COLO829 (cell line): ENCODE measurements at places on chromosomes 7 and 10.

DNA sequence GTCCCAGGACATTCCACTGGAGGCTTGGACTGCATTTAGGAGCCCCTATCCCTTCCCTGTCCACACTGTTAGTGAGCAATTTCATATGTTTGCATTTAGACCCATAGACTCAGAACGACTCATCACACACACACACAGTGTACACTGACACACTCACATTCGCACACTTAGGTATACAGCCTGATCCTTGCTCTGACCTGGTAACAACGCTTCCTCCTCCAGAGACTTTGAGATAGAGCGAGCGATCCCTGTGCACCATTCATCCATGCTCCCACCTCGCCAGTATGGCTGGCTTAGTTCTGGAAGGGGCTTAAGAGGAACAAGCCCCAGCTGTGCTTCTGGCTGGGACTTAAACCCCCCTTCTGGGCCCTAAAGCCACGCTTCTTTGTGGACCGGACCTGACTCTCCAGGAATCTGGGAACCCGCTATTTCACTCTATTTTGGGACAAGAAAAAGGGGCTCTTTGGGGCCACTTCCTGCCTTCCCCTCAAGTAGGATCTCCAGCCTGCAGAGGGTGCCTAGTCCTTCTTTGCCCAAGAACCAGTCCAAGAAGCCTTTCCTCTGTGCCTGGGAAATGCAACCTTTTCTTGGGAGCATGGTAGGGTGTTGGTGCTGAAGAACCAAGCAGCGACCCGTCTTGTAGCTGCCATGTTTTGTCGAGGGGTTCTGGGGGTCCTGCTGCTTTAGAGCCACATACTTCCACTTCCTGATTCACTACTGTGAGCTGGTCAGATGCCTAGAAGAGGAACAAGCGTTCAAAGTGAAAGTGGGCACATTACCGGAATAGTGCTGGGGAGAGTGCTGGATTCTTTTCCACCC, 1.1 kb upstream of the HOXA13 start:
- no peak for DNase-seq

- no peak for DNase-seq
These were observed 140.7 kb downstream of the RGS10 start for GRCh38 chr10:119401671-119402395.

DNA sequence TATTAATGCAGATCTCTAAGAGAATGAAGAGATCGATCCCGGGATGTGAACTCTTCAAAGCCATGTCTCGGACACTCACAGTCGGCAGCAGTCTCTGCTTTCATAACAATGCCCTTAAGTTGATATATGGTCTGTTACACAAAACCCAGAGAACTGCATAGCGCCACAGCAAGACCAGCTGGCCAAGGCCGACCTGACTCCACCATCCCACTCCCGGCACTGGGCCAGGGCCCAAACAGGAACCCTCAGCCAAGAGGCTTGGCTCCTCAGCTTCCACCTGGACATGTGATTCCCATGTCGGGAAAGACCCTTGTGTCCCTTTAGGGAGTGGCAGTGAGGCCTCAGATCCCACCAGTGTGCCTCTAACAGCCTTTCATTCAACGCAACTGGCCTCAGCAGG, 106.6 kb upstream of the RNF32 start:
- no peak for DNase-seq

DNA sequence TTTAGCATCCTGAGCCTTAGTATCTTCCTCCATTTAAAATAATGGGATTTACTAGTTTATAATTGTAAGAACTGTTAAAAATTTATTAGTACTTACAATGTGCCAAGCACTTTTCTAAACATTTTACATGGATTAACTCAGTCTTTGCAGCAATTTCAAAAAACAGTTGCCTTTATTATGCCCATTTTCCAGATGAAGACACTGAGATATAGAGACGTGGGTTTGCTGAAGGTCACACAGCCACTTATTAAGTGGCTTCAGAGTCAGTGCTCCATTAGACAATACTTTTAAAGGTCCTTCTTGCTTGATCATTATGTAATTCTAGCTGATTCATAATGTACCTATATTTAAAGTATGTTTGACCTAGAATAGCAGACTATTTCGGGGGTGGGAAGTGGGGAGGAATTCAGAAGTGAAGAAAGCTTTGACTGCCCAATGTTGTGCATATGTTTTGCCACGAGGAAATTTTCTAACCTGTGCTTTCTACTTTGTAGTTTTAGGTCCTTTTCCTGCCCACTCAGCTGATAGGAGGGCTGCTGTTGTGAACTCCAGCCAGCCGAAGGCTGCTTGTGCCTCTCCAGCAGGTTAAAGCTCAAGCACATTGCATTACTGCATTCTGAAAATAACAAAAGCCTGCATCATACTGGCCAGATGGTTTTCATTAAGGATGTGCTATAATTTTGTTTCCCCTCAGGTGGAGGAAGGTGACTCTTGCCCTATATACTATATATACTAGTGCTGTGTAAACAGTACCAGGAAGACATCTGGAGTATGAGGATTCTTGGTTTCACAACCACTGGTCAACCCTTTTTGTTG, 4.3 kb downstream of the PLEKHA8 start:
- no peak for DNase-seq

GRCh38 chr10:49282306-49282705, 16.7 kb upstream of the C10orf71 start:
- DNase-seq = no peak

- no peak for DNase-seq
These were observed 10.6 kb downstream of the ZYX start for GRCh38 chr7:143391462-143392404.

- no peak for DNase-seq
These were observed 4.7 kb downstream of the AFAP1L2 start for GRCh38 chr10:114399576-114399975.

- no peak for DNase-seq
These were observed 95.7 kb upstream of the SVIL start for GRCh38 chr10:29730458-29730857.

GRCh38 chr10:17407047-17407446, 47.3 kb downstream of the ST8SIA6 start:
- no peak for DNase-seq

DNA sequence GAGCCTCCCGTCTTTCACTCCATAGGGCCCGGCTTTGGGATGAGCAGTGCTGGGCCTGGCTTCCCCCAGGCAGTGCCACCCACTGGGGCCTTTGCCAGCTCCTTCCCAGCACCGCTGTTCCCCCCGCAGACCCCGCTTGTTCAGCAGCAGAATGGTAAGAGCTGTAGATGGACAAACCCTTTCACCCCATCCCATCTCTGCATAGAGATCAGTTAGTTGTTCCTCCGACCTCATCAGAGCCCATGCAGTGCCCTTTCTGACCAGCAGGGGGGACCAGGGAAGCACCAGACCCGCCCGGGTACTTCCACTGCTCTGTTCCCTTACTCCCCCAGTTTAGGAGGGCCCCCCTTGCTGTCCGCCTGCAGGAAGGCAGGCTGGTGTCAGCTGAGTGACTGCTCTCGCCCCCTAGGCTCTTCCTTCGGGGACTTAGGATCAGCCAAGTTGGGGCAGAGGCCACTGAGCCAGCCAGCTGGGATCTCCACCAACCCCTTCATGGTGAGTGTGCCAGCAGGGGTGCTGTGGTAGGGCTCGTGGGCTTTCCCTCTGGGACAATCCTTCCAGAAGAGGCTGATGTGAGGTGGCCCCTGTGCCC, 9.8 kb downstream of the SAP25 start:
- DNase-seq = peak; percentile 87

- DNase-seq = no peak
These were observed 22.5 kb downstream of the UPP1 start for GRCh38 chr7:48111596-48111995.

DNA sequence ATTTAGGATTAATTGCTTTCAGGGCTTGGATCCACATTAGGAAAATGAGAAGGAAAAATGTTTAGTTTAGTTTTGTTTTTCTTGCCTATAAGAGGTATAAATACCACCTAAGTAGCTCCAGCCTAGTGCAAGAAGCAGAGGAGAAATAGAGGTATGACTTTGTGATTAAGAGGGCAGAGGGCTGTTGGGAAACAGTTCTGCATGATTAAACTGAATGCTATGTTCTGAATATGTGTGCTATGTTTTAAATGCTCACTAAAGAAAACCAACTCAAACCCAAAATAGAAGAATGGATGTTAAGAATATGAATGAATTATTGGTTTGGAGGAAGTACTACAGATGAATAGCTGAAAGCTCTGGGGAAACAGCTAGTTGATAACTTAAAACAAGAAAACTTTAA, 7.6 kb downstream of the CALCR start:
- no peak for DNase-seq

DNA sequence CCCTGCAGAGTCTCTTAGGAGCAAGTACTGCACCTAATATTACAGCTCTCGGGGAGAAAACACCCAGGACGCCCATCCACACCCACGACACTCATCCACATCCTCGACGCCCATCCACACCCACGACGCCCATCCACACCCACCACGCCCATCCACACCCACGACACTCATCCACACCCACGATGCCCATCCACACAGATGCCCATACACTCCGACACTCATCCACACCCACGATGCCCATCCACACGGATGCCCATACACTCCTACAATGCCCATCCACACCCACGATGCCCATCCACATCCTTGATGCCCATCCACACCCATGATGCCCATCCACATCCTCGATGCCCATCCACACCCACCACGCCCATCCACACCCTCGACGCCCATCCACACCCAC, 503.1 kb downstream of the PTPRN2 start:
- DNase-seq = no peak

DNA sequence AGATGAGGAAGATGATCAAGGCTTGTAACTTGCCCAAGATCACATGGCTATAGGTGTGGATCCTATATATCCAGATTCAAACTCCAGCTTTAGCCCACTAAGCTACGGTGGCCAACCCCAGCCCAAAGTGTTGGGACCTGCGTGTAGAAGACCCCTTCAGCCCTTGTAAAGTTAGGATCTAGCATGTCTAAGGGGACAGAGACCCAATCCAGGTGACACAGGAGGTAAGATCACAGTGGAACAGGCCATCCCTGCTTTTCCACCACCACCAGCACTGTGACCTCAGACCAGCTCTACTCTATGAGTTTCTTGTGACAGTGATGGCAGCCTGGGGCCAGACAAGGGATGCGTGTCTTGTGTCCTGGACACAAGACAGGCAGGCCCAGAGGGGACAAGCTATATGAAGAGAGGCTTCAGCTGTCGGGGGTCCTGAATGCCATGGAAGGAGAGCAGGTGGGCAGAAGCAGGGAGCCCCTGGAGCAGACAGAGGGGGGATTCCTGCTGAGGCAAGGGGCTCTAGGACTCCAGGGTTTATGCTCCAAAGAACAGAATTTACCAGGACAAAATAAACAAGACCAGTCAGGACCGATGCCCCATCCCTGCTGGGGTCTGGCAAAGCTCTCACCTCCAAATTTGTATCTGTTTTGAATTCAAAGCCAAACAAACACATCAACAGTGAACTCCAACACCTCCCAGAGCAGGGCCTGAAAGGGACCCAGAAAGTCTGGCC, 10.4 kb downstream of the GPRIN2 start:
- no peak for DNase-seq
